ENCODE measurements at places on chromosomes 3 and 15. TPM values are rescaled to one million over a fixed set of nuclear protein-coding genes. Genes with fewer than 3 reads are reported as not detected.

The WHAMM gene
- polyA plus RNA-seq = 4.0 TPM

The EBLN2 gene
- polyA plus RNA-seq = 0.24 TPM

The GPR27 gene
- 5.5 TPM for polyA plus RNA-seq

The CD80 gene
- polyA plus RNA-seq = not detected

Data from kidney (tissue), 22 donors.